Activated CD8-positive, alpha-beta T cell treated with anti-CD3 and anti-CD28 coated beads for 36 hours (primary cell): ENCODE measurements at places on chromosomes 2 and 18. TPM values are rescaled to one million over a fixed set of nuclear protein-coding genes. Genes with fewer than 3 reads are reported as not detected.

Gene ANKRD53
- total RNA-seq = not detected

Gene ZNF516
- total RNA-seq = 7.0 TPM

DNA sequence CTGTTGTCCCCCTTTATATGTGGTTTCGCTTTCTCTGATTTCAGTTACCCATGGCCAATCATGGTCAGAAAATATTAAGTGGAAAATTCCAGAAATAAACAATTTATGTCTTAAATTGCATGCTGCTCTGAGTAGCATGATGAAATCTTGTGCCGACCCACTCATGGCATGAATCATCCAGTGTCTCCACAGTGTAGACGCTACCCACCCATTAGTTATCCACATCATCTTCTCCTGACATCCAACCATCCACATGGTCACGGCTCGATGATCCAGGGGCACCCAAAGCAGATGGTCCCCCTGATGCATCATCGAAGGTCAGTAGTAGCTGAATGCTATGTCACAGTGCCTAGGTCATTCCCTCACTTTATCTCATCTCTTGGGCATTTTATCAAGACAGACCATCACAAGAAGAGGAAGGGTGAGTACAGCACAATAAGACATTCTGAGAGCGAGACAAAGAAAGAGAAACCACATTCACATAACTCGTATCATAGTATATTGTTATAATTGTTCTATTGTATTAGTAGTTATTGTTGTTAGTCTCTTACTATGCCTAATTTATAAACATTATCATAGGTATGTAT, 44.1 kb upstream of the ACKR3 start:
- DNase-seq = no peak
- no peaks in the 10 kb centered on the region for H3K36me3 ChIP-seq
- H3K27ac ChIP-seq = no peak overlapping the region
- no peak overlapping the region for H3K4me3 ChIP-seq
- no peaks in the 10 kb centered on the region for H3K4me1 ChIP-seq

- H3K27me3 ChIP-seq = no peaks in the 10 kb centered on the region
- H3K4me3 ChIP-seq = no peak overlapping the region
- H3K36me3 ChIP-seq = no peaks in the 10 kb centered on the region
- DNase-seq = no peak
- H3K27ac ChIP-seq = no peak overlapping the region
These were observed 192.2 kb upstream of the LRRTM1 start for GRCh38 chr2:80496775-80497174.
